ENCODE measurements at places on chromosomes 1 and 21.
A peak's percentile ranks its signal among the peaks of the same experiment; 100 is the strongest.

GRCh38 chr1:19250629-19251304 lies 557 bp downstream of the EMC1 start:
- no peak for DNase-seq

DNA sequence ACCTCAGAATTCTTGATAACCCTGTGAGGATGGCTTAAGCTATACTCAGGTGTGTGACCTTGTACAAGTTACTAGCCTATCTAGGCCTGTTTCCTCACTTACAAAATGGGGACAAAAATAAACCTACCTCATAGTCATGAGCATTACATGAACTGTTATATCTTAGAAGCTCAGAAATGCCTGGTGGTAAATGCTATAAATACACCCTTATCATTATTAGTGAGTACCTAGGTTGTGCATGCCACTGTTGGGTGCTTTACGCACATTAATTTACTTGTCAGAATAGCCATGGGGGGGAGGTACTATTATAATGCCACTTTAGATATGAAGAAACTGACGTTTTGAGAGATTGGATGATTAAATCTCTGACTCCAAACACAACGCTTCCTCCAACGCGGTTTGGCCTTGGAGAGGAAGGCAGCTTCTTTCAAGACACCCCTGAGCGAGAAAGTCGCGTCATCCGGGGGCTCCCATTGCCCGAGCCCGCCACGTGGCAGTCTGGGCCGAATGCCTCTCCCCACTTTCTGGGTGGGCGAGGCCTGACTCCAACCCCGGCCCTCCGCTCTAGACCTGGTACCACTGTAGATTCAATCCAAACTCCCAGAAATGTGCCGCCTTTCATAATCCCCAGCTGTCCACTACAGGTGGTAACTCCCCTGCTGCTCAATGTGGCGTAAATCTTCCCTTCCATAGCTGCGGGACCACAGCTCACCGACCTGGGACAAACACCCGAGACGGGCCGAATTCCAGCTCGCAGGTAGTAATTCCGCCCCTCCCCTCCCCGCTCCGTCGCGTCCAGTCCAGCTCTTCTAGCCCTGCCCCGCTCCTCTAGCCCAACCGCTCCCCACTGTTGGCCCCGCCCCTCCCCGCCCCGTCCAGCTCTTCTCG lies 771 bp upstream of the RAD54L start:
- peak; percentile 35 for DNase-seq

- no peak for DNase-seq
Observed at GRCh38 chr1:90854397-90854924, 137.4 kb upstream of the BARHL2 start.

DNA sequence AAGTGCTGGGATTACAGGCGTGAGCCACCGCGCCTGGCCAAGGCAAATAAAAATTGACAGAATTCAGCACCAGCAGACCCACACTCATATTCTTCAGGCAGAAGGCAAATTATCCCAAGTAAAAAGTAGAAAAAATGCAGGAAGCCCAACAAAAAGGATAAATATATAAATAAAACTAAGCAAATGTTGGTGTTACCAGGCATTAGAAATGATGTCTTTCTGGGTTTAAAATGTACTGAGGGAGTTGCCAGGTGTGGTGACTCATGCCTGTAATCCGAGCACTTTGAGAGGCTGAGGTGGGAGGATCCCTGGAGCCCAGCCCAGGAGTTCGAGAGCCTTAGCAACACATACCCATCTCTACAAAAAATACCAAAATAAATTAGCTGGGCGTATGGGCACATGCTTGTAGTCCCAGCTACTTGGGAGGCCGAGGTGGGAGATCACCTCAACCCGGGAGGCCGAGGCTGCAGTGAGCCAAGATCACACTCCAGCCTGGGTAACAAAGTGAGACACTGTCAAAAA lies 6.3 kb downstream of the INTS11 start:
- DNase-seq, result no peak

- DNase-seq, result no peak
Observed at GRCh38 chr1:197400522-197400902, 132.5 kb downstream of the CRB1 start.

GRCh38 chr1:15264769-15265168 lies 17.7 kb downstream of the FHAD1 start:
- no peak for DNase-seq

DNA sequence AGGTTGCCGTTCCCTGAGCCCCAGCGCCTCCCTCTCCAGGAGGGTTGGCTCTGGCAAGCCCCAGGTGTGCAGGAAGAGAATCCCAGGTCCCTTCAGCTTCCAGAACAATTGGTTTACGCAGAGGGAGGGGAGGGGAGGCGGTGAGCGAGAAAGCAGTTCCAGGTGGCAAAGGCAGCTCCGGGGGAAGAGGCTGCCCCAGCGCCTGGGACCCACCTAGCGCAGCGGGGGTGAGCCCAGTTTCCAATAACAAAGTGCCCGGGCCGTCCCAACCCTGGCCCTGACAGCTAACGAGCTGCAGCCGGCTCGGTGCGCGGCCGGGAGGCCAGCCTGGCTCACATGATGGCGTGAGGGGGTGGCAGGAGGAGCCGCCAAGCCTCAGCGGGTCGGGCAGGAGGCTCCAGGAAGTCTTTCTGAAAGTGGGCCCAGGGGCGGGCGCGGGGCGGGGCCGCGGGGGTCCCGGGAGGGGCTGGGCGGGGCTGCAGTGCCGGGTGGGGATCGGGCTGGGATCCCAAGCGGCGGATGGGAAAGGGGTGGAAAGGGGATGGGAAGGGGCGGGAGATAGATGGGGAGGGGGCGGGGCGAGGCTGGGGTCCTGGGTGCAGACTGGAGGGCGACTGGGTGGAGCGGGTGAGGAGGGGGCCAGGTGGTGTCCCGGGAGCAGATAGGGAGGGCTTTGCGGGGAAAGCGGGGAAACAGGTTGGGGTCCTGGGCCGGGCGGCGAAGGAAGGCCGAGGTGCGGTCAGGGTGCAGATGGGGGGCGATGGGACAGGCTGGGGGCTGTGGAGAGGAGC lies 22.8 kb downstream of the DHRS3 start:
- no peak for DNase-seq

GRCh38 chr1:208135354-208135753 lies 108.8 kb downstream of the PLXNA2 start:
- DNase-seq, result no peak

DNA sequence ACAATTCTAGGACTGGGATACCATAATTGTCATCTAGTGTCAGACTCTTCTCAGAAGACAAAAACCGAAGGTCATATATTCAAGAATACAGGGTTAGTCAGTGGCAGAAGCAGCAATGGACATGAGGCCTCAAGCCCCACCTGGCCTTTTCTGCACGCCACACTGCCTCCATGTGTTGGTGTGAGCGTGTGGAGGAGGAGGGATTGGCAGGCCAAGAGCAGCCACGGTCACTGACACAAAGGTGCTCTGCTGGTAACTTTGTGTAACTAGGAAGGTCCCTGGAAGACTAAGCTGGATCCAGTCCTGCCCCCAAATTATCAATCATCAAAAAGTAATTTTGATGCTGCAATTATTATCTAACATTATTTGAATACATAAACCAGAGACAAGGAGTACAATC lies 34.9 kb downstream of the HSF2BP start:
- no peak for DNase-seq

- DNase-seq, result no peak
Observed at GRCh38 chr21:37593015-37593414, 226.4 kb downstream of the DYRK1A start.

- no peak for DNase-seq
Observed at GRCh38 chr1:218755128-218755527, 410.0 kb downstream of the TGFB2 start.

DNA sequence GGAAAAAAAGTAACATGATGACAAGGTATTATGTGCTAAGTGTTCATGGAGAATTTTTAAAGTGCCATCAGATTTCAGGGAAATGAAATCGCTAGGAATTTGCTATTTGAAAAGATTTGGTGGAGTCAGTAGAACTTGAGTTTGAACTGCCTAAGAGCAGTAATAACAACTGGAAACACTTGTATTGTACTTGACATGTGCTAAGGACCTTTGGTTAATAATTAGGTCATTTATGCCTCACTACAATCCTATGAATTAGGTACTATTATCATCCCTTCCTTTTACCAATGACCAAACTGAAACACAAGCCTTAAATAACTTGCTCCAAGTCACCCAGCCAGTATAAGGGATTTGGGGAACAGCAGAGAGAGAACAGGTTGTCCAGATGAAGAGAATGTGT lies 133.4 kb downstream of the NTNG1 start:
- no peak for DNase-seq

DNA sequence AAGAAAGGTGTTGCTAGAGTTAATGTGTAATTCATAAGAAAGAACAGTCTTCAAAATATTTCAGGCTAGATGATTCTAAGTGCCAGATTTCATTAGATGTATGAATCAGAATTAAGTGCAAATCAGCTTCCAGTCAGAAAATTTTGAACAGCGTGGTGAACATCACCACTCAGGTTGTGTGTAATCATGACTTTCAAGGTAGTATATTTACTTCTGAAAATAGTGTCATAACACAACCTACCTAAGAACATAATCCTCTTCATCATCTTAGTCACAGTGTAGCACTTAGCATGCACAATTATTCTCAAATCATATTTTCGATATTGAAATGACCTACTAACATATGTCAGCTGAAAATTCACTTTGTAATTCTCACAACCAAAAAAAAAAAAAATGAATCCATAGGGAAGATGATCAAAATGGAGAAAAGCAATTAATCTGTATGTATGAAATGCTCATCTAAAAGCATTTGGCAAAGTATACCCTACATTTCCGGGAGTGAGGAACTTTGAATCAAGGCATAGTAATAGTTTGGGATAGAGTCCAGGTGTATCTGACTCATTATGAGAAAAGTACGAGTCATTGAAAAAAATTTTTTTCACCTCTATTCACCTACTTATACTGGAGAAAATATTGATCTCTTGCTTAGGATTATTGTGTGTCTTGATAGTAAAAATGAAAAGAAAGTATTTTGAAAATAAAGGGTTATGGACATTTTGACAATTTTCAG lies 221.8 kb upstream of the CHRM3 start:
- DNase-seq, result no peak

GRCh38 chr1:208247696-208248095 lies 3.5 kb upstream of the PLXNA2 start:
- DNase-seq, result no peak

DNA sequence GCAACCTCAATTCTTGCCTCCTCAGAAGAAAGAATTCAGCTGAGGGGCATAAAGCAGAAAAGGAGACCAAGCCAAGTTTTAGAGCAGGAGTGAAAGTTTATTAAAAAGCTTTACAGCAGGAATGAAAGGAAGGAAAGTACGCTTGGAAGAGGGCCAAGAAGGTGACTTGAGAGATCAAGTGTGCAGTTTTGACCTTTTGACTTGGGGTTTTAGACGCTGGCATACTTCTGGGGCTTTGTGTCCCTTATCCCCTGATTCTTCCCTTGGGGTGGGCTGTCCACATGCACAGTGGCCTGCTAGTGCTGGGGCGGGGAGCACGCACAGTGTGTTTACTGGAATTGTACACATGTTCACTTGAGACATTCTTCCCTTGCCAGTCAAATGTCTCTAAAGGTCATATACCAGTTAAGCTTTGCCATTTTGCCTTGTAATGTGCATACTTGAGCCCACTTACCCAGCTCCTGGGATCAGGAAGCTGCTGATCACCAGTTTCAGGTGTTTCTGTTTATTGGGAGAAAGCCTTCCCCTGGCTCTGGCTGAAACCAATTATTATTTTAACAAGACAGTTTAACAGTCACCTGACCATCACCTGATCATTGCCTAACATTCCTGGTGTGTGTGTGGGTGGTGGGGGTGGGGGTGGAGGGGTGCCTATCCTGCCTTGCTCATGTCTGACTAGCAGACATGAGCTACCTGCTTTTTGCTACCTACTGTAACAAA lies 36.2 kb downstream of the UTP25 start:
- DNase-seq, result no peak

- DNase-seq, result no peak
Observed at GRCh38 chr1:48058135-48059025, 61.2 kb upstream of the TRABD2B start.

DNA sequence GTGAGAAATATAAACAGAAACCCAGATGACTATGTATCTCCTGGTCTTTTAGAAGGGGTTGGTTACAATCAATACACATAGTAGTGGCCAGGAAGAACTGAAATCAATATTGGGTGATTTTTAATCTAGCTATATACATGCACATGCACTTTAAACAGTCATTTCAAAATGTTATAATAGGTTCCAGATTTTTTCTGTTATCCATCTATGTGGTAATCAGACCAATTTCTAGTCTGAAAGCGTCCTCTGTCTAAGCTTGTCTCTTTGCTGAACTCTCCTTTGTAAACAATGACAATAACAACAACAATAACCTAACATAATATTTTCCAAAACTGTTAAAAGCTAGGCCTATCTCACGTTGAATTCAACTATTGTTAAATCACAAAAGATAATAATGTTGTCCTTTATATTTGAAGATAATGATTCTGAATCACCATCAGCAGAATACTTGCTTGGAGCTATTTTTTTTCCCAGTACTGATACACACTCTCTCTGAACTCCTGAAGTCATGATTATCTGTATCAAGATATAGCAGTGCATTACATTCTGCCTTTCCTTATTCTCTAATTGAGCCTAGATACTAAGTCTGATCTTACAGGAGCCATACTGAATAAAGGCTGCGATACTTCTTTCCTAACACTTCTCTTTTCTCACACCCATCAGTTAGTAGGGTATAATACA lies 496.8 kb upstream of the ZRANB2 start:
- DNase-seq, result no peak

DNA sequence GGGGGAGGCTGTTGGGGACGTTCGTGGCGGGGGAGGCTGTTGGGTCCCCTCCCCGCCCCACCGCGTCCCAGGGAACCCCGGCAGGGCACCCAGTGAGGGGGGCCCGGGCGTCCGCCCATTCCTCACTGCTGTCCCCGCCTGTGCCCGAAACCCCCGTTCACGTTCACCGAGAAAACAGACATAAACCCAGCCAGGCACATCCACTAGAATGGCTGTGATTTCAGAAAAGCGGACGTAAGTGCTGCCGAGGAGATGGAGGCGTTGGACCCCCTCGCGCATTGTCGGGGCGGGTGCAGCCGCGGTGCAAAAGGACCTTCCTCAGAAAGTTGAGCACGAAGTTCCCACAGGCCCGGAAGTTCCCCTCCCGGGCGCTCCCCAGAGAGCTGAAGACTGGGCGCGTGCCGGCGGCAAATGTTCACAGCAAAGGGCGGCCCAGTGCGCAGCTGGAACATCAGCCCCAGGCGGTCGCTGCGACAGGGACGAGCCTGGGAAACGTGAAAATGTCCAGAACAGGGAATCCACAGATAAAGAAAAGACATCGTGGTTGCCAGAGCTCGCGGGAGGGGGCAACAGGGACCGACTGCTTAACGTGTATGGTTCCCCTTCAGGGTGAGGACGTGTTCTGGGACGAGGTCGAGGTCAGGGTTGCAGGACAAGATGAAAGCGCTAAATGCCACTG lies 18.5 kb upstream of the SAMD11 start:
- DNase-seq, result no peak
